ENCODE measurements at places on chromosomes 1 and 21.

DNA sequence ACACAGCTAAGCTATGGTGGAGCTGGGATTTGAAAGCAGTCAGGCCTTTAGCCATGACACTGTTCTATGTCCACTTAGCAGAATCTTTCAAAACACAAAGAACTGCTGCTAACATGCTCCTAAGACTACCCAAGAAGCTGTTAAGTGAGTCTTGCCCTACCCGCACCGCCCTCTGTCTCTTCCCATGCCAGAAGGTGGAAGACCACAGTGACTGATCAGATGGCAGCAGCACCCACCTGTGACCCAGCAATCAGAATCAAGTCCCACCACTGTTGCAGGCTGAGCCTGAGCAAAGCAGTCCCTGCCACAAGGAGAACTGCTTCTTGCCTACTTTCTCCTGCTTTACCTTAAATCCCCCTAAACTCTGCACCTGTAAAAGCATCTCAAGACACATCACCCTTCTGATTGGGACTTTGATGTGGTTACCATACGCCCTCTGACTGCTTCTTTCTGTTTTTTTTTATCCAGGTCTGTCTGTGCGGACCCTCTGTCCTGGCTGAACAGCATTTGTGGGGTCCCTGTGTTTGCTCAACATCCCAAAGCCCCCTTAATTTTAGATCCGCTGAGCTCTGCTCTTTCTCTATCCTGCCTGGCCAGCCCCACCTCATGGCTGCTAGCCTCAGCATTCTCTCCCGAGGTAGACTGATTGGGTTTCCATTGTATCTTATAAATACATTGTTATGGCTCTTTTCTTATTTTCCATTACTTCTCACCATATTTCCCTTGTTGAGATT, 16.0 kb downstream of the IRF2BP2 start:
- no peak for DNase-seq

GRCh38 chr1:225654277-225654597, 1.3 kb upstream of the ENAH start:
- no peak for DNase-seq

GRCh38 chr1:110565565-110565964, 40.6 kb downstream of the KCNA2 start:
- DNase-seq: no peak

GRCh38 chr1:20555025-20555757, 2.8 kb downstream of the FAM43B start:
- DNase-seq: no peak

- DNase-seq: no peak
Measured at GRCh38 chr1:4969556-4970129, 315.2 kb downstream of the AJAP1 start.

GRCh38 chr1:107142666-107143065, 1.8 kb downstream of the NTNG1 start:
- DNase-seq: no peak

DNA sequence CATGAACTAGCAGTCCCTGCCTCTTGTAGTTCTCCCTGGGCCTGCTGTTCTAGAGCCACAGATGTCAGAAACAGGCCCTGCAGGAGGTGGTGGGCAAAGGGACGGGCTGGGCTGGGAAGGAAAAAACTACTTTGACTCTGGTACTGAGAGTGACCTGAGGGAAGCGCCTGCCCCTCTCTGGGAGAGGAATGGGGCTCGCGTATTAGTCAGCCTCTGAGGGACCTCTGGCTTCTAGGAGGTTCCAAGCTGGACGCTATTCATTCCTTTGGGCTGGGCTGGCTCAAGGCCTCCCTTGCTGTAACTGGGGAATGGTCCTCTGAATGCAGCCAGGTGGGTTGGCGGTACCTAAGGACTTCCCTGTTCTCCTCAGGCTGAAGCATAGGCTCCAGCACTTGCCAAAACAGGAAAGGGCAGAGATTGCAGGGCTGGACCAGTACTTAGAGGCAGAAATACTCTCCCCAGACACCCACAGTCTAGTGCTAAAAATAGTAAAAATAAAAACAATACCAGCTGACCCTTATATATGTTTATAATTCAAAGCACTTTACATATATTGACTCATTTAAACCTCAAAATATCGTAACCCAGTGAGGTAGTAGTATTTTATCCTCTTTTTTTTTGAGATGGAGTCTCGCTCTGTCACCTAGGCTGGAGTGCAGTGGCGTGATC, 7.1 kb downstream of the POMGNT1 start:
- DNase-seq: no peak

DNA sequence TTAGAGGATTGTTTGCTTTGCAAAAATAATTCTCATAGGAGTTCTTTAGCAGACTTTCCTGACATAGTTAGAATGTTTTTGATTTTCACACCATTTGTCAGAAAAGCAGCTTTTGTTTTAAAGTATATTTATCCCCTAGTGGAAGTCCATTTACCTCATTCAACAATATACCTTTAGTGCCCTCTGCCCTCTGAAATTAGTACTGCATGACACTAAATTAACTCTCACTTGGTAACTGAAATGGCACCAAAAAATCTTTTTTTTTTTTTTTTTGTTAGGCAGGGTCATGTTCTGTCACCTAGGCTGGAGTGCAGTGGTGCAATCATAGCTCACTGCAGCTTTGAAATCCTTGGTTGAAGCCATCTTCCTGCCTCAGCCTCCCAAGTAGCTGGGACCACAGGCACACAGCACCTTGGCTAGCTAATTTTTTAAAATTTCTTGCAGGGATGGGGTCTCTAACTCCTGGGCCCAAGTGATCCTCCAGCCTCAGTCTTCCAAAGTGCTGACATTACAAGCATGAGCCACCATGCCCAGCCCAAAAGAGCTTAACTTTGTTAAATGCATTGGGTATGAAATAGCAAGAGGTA, 13.6 kb downstream of the LRRC42 start:
- no peak for DNase-seq

GRCh38 chr1:2778220-2778592, 23.3 kb downstream of the TTC34 start:
- no peak for DNase-seq

- DNase-seq: no peak
Measured at GRCh38 chr1:42953182-42954180, 5.2 kb downstream of the SLC2A1 start.

DNA sequence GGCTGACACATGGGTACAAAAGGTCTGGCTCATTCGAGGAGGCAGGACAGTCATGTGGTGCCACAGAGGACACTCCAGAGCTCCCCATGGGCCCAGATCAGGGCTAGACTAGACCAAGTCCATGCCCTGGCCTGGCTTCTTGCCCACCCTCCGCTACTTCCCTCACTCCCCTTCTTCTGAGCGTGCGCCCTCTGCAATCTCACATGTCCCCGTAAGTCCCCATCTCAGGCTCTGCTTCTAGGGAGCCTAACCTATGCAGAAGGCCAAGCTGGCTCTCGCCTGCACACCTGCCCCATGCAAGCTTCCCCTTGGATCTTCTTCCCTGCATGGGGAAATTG, 553.6 kb downstream of the PTPRU start:
- no peak for DNase-seq

DNA sequence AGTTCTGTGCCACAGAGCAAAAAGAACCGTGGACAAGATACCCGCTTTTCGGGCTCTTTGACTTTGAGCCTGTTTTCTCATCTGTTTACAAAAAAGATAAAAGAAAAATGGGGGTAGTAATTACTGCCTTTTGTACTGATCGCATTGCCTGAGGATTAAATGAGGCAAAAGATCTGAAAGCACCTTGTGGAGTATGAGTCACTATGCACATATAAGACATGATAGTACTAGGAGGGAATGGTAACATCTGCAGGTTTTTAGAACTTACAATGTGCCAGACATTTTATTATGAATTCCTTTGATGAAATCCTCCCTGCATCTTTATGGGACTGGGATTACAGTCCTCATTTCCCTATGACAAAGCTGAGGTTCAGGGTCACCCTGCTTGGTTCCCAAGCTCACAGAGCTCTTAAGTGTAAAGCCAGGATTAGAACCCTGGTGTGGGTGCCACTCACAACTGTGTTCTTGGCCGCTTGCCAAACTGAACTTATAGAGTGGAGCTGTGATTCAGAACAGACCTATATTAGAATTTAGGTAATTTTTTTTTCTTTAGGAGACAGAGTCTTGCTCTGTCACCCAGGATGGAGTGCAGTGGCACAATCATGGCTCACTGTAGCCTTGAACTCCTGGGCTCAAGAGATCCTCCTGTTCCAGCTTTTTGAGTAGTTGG, 1.8 kb downstream of the DISC1 start:
- DNase-seq: no peak

DNA sequence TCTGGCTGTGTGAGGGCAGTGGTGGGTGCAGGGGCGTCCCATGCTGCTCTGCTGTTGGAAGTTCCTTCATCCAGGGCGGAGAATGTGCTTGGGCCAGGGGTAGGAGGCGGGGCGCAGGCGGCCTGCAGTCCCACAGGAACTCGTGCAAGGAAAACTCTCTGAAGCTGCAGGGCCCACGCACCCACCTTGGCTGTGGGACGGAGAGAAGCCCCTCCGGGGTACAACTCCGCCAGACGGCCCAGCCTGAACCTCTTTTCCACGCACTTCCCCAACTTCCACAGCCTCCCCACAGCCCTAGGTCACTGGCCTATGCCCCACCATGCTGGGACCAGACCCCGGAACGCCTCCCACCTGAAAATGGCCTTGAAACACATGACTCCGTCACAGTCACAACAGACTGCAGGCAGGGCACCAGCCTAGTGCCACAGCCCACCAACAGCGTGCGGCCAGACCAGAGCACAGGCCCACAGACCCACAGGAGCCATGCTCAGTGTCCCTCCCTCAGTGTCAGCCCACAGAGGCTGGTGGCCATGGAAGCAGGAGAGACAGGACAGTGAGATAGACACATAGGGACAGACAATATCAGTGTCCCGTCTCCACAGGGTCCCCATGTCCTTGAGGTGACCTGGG, 47.8 kb downstream of the WNT9A start:
- no peak for DNase-seq

DNA sequence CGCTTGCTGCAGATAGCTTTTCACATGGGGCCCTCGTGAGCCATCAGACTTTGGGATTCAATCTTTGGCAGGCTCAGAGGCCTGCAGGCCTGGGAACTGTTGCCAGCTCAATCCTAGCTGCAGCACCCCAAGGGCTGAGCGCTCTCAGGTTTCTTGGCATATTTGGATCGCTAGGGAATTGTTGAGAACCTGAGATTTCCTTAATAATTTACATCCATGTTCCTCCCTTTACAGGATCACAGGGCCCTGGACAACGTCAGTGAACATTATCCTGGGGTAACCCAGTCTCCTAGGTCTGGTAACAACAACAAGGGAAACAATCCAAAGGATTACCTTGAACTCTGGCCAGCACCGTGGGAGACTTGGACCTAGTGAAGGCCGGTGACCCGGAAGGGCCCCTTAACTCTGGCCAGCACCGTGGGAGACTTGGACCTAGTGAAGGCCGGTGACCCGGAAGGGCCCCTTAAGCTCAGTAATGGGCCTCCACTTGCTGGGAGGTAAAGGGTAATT, 49.3 kb upstream of the NEK2 start:
- no peak for DNase-seq

GRCh38 chr1:193649587-193649986, 463.2 kb upstream of the B3GALT2 start:
- no peak for DNase-seq

GRCh38 chr1:80533775-80534334, 1266.9 kb upstream of the ADGRL2 start:
- DNase-seq: no peak

DNA sequence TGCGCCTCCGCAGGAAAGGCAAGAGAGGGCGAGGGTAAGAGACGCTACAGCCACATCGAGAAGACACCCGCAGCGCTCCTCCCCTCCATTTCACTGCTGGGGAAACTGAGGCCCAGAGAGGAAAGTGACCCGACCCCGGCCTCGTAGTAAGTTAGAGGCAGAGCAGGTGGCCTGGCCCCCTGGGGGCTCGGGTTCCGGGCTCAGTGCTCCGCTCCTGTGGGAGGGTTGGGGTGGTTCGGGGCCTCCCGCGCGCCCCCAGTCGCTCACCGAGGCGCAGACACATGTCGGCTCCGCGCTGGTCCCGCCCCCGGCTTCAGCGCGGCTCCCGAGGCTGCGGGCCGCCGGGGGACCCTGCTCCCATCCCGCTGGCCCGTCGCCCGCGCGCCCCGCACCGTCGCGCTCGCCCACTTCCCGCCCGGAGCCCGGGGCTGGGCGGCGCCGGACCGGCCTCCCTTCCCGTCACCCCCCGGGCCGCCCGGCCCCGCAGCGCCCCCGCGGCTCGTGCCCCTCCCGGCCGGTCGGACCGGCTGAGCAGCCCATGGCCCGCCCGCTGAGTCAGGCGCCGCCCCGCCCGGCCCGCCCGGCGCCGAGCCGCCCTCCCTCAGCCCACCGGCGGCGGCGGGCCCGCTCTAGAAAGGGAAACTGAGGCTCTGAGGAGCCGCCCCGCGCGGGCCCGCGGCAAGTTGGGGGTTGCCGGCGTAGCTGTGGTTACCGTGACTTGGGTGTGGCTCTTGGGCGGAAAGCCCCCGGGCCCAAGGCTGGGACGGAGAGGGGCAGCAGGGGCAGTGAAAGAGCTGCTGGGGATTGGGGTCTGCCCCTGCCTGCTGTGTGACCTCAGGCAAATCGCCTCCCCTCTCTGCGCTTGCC, at the start of gene TMEM54:
TSS of gene TMEM54 (minus strand) at position 434 of the 867 bp plus-strand sequence. CDS start at position 283, 151 bp downstream.
- DNase-seq: no peak

DNA sequence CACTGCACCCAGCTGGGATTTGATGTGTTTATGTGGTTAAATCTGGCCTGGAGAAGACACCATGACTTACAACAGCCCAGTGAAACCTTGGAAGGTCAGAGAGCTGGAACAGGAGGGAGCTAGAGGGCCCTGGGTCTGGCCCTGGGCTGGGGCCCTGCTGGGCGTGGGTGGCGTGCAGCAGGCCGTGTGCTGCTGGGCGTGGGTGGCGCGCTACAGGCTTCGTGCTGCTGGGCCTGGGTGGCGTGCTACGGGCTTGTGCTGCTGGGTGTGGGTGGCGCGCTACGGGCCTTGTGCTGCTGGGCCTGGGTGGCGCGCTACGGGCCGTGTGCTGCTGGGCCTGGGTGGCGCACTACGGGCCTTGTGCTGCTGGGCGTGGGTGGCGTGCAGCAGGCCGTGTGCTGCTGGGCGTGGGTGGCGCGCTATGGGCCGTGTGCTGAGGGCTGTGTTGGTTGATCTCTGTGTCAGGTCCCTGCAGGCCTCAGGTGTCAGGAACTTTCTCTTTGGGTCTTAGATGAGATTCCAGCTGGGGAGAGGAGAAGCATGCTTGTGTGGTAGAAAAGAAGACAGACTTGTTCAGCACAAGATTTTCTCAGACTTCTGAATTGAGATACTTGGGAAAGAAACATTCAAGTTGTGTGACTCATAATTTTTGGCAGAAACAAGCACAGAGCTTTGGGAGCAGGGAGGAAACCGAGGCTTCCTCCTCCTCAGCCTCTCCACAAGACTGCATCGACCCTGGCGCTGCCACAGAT, 66.0 kb downstream of the COL18A1 start:
- DNase-seq: no peak

DNA sequence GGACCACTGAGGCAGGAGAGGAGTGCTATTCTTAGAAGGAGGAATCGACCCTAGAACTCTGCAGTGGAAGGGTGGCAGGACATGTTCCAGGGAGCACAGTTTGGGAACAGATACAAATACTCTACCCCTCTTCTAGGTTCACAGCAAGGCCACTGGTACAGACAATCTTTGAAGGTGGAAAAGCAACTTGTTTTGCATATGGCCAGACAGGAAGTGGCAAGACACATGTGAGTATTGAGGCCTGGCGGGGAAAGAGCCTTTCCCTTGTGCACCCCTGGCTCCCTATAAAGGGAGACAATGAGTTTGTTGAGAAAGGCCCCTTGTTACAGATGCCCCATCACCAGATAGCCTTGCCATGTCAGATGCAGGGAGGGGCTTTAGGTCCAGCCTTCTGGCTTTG, 17.8 kb downstream of the KIF2C start:
- DNase-seq: no peak

GRCh38 chr1:51750729-51751128, 127.8 kb downstream of the NRDC start:
- DNase-seq: no peak

- DNase-seq: peak; percentile 56
Measured at GRCh38 chr1:205061665-205062069, 18.7 kb downstream of the CNTN2 start.

GRCh38 chr1:33195556-33195955, 13.7 kb upstream of the TRIM62 start:
- no peak for DNase-seq

Data from left renal pelvis (tissue), 4 donors.